Kidney capillary endothelial cell (primary cell): ENCODE measurements at places on chromosomes 12 and 14.

DNA sequence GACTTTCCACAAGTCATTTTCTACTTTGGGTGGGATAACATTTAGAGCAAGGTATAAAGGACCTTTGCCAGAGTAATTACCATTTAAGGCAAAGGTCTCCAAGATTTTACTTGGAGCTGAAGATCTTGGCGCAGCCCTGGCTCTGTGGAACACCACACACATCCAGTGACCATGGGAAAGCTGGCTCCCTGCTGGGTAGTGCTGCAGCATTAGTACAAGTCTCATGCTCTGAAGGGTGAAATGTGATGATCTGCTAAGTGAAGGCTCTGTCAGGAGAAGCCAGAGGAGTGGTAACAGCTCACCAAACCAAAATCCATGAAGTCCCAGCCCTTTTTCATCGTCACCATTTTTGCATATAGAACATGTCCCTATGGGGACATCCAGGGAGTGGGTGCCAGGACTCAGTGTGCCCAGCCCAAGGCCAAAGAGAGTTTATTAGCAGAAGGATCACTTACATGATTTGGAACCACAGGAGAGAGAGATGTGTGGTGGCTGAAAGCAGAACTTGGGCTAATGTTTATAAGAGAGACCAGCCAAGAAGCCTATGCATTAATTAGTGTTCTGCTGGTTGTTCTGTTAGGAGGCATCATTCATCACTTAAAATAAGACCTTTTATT is 110.7 kb downstream of the SLC38A6 start:
- no peak for DNase-seq

GRCh38 chr12:95143621-95144205 is 70.3 kb upstream of the NR2C1 start:
- peak; percentile 63 for DNase-seq

- no peak for DNase-seq
Observed at GRCh38 chr12:93390549-93391297, 13.0 kb downstream of the NUDT4 start.

DNA sequence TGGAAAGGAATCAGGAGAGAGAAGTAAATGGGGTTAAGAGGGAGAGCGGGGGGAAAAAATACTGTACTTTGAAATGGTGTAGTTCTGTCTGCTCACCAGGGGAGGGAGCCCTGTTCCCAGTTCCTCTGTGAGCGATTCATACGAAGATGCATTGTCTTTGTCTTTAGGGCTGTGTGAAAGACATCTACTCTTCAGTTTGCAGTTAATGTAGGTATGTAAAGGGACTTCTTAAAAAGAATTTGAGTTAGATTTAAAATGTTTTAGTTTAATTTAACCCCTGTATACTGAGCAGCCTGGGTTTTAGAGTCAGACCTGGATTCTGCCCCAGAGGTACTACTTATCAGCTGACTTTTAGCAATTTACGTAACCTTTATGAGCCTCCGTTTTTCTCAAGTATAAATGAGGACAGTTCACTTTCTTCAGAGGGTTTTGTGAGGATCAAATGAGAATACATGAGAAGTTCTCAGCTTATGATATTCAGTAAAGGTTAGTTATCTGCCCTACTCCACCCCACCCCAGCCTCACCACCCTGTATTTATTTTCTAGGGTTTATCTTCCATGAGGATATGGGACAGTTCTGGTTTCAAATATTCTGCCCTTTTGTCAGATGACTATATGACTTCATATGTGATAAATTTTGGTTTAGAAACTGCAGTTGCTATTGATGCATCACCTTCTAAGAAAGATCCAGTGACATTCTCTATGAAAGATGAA is 82.5 kb upstream of the EVL start:
- peak; percentile 59 for DNase-seq

- DNase-seq = no peak
Observed at GRCh38 chr12:49616533-49617219, 6.7 kb upstream of the PRPF40B start.

DNA sequence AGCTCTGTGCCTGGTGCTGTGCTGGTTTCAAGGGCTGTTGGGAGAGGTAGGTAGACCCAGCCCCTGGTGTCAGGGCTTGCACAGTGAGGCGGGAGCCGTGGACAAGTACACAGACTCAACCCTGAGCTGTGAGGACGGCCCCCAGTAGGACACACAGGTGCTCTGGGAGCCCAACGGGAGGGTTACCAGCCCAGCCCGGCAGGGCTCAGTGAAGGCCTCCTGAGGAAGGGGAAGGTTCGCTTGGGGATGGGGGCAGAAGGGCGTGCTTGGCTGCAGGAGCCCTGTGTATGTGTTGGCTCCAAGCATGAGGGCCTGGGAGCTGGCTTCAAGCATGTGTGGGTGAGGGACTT is 58.9 kb downstream of the SLC25A47 start:
- no peak for DNase-seq

DNA sequence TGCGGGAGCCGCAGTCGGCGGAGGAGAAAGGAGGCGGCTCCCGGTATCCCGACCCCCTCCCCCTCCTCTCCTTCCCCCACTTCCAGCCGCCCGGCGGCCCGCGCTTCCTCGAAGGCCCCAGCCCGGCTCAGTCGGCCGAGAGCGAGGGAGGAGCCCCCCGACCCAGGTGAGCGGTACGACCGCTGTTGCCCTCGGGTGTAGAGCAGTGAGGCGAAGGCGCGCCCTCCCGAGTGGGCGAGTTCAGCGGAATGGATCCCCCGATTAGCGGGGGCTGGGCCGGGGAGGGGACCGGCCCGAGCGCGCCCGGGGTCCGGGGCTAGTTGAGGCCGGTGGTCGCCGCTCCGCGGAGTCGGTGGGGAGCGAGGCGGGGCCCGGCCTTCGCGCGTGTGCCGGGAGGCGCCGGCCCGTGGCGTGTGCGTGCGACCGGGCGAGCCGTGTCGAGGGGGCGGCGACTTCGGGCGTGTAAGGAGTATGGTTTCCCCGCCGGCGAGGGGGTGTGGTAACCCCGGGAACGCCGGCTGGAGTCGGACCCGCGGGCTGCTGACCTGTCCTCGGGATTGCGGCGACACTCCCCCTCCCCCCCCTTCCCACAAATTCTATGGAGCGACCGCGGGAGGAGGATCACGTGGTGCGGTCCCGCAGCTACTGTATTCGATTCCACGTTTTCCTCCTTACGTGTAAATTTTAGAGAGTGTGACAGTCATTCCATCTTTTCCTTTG is 501 bp downstream of the RIMKLB start:
- DNase-seq = no peak

- DNase-seq = no peak
Observed at GRCh38 chr12:105835580-105836241, 303.0 kb downstream of the NUAK1 start.

DNA sequence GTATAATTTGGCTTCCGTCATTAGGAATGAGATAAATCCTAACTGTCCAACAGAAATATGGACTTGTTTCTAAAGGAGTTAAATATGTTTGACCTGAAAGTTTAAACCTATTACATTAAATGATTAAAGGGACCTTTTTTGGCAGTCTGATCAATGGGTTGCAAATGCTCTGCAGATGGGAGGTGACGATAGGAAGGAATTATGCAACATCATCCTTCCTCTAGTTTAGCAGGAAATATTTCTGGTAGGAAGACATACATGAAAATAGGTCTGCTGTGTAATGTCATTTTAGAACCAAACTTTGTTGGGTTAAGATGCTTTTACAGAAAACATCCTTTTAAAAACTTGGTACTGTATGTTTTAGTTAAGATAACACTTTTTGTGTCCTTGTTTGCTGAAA is 2.6 kb downstream of the LRRC10 start:
- peak; percentile 21 for DNase-seq

- DNase-seq = no peak
Observed at GRCh38 chr12:124001343-124001742, 28.3 kb downstream of the ZNF664 start.

DNA sequence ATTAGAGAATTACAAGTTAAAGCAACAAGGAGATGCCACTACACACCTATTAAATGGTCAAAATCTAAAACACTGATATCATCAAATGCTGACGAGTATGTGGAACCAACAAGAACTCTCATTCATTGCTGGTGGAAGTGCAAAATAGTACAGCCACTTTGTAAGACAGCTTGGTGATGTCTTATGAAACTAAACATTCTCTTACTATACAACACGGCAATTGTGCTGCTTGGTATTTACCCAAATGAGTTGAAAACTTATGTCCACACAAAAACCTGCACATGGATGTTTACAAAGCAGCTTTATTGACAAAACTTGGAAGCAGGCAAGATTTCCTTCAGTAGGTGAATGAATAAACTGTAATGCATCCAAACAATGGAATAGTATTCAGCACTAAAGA is 3.2 kb downstream of the TMBIM4 start:
- DNase-seq = no peak

GRCh38 chr12:99810718-99811593 is 163.4 kb downstream of the GARIN6 start:
- peak; percentile 10 for DNase-seq

GRCh38 chr12:89059721-89060541 is 292.4 kb downstream of the DUSP6 start:
- DNase-seq = no peak

DNA sequence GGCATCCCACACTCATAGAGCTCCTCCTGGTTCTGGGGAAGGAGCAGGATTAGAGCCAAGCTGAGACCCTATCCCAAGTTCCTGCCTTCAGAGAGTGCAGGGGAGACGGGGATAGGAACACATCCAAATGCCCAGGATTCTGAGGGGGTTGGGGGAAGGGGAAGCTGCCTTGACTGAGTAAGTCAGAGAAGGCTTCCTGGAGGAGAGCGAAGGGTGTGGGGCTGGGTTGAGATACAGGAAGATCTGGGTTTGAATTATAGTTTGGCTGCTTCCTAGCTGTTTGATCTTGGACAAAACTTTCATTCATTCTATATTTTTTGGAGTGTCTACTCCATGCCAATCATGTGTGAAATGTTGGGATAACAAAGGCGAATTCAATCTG is 8.0 kb upstream of the AQP2 start:
- DNase-seq = no peak

- DNase-seq = no peak
Observed at GRCh38 chr12:66232263-66232662, 43.2 kb downstream of the IRAK3 start.

- no peak for DNase-seq
Observed at GRCh38 chr12:33634544-33634943, 194.9 kb upstream of the SYT10 start.

DNA sequence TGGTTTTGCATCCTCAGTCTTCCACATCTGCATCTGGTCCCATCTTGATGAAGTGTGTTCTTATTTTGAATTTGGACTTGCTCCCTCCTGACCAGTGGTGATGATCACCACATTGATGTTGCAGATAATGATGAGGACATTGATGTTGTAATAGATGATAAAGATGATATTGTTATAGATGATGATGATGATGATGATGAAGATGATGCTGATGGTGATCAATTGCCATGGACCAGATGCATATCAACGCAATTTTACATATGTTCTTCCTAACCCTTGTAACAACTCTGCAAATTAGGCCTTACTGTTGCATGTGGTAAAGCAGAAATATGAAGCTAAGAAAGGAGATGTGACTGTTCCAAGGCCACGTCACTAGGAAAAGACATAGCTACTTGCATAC is 380.3 kb upstream of the TBX3 start:
- DNase-seq = no peak

GRCh38 chr14:103621860-103622259 is 7.2 kb upstream of the KLC1 start:
- no peak for DNase-seq

GRCh38 chr12:132366341-132366861 is 37.0 kb upstream of the GALNT9 start:
- DNase-seq = no peak

- DNase-seq = no peak
Observed at GRCh38 chr12:51202718-51203117, 15.1 kb downstream of the POU6F1 start.

DNA sequence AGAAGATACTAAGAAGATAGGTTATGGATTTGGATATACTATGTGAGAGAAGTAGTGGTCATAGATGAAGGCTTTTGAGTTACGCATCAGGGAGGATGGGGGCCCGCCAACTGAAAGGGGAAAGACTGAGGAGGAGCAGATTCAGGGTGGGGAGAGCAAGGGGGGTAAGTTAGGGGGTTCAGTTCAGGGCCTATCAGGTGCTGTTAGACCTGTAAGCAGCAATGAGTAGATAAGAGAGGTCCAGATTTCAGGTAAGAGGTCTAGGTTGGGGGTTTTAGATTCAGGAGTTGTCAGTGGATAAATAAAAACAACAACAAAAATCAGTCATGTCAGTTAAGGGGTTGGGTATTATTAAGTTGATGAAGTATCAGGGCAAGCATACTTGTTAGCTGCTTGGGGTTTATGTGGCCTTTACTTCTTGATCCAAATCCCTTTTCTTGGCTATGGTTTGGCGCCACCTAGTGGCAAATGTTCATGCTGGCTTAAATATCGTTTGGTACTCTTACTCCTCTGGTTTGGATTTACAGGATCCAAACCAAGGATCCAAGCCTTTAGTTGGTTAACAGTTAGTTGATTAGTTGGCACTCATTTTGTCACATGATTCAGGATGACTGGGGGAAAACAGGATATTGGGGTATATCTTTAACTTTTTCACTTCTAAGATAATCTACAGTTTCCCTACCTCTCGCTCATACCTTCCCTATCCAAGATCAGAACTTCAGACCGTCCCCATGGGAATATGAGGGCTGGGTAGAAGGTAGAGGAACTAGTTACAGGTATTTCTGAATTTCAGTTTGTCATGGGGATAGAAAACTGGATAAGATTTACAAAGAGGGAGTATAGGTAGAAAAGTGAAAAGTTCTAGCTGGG is 65.1 kb downstream of the PCNX1 start:
- DNase-seq = peak; percentile 78

- no peak for DNase-seq
Observed at GRCh38 chr12:124096109-124096508, 123.1 kb downstream of the ZNF664 start.

GRCh38 chr14:22472466-22472865 is 116.6 kb downstream of the DAD1 start:
- DNase-seq = no peak

DNA sequence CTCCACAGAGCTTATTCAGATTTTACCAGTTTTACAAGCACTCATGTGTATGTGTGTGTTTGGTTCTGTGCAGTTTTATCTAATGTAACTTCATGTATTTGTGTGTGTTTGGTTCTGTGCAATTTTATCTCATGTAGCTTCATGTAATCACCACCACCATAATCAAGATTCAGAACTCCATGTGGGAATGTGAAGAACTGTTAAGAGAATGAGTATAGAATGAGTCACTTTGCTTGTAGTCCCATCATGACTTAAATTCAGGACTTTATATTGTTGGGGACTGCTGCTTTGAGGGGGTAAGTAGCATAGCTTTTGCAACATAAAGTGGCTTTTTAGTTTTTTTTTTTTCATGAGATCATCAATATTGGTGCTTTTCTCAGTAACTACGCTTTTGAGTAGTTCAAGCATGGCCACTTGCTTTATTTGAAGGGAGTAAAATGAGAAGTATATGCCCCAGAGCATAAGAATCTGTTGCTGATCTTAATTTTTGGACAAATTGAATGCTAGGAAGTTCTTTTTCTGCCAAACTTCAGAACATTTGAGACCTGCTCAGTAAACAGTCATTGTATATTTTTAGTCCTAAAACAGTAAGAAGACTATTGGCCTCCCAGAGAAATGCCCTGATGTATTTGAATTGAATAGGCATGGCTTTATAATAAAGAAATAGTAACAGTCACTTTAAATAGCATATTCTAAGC is 28.8 kb downstream of the PROX2 start:
- DNase-seq = peak; percentile 22
